ENCODE measurements at places on chromosomes 11 and 22.
A peak's percentile ranks its signal among the peaks of the same experiment; 100 is the strongest.

- DNase-seq, result no peak
Measured at GRCh38 chr11:15957234-15957633, 399.1 kb downstream of the SOX6 start.

DNA sequence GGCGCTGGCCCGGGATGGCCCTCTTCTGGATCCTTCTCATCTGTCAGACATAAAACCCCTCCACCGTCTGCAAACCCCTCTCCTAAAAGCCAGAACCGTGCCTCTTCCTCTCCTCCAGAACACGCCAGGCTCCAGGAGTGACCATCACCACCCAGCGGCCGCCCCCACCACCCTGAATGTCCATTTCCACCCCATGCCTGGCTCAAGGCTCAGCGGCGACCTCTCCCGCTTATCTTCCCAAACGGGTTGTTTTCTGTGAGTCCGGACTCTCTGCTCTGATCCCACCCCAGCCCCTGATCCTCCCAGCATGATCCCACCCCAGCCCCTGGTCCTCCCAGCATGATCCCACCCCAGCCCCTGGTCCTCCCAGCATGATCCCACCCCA, 37.6 kb downstream of the CELSR1 start:
- no peak for DNase-seq

DNA sequence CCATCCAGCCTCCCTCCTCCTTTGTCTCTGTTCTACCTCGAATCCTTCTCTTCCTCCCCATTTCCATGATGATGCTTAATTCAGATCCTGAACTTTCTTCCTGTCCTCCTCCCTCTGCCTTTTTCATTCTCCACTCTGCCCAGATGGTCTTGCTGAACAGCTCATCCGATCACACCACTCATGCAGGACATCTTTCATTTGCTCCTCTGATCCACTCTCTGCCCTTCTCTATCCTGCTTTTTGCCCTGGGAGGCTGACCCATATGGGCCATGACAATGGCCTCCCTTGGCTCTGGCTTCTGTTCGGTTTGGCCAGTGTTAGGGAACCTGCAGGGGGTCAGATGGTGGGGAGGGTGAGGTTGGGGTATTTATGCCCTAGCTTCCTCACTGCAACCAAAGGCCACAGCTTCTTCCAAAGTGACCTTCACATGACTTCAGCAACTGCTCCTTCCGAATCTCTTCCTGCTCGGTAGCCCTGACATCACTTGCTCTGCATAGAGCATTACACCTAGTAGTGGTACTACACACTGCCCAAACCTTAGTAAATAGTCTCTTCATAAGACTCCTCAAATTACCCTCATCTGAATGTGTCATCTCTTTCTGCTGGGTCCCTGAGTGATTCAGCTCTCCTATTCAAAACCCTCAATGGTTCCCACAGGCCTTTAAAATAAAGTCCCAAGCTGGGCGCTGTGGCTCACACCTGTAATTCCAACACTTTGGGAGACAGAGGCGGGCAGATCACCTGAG, 32.7 kb upstream of the MICAL2 start:
- no peak for DNase-seq

DNA sequence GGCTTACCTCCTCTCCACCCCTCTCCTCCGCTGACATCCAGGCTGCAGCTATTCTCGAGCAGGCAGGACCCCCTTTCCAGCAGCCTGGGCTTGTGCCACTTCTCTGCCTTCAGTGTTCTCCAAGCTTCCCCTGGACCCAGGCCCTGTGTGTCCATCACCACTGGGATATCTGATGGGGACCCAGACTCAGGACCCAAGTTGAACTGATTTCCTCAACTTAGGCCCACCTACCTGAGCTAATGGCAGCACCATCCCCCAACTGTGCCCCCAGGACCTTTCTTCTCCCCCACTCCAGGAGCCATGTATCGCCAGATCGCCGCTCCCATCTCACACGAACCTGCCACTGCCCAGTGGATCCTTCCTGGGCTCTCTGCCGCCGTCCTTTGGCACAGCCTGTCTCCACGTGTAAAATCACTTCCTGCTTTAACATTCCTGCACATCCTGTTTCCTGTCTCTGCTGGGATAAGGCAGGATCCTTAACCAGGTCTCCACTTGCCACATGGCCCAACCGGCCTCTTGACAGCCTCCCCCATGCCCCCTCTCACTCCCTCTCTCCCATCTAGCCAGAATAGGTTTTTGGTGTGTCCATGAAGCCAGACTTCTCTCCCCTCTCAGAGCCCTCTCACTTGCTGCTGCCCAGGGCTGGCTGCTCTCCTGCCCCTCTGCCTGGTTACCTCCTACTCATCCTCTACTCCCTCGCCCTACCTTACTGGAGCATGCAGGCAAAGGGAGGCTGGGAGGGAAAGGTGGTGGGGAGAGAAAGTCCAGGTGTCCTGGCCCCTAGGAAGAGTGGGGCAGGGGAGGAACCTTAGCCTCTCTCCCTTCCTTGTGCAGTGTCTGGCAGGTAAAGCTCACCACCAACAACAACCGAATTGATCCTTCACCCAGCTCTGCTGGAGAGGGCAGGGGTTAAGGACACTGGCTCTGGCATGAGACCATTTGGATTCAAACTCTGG, 9.4 kb downstream of the SPATA19 start:
- DNase-seq, result no peak

DNA sequence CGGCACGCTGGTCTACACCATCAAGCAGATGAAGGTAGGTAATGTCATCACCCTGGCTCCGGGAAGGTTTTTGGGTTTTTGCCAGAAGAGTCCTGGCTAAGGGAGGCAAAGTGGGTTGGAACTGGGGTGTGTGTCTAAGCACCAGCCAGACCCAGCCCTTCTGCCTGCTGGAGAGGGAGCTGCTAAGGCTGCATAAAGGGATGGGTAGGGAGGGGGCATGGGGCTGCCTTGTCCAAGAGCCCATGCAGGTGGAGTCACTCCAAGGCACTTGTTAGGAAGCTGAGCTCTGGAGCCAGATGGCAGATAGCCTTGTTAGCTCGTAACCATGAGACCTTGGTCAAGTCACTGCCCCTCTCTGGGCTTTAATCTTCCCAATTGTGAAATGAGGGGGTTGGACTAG, 48.0 kb downstream of the TIMP3 start:
- no peak for DNase-seq

DNA sequence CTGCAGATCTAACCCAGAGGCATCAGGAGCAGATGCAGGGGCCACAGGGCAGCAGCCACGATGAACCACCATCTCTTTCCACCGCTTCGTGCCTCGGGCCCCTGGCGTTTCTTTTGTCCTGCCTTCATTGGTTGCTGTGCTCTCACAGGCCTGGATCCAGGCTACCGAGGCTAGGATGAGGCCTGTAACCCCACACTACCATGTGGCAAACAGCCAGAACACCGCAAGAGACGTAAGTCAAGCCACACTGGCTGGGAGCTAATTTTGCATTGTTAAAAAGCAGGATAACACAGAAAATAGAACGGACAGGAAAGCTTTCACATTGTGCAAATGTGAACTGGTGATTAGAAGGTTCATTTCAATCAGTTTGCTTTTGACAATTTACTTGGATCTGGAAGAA, 15.7 kb upstream of the ARFGAP3 start:
- DNase-seq, result no peak

- DNase-seq, result no peak
Measured at GRCh38 chr11:113937918-113938317, 33.3 kb downstream of the HTR3B start.

GRCh38 chr22:44620841-44621257, 81.2 kb upstream of the PRR5 start:
- DNase-seq, result no peak

DNA sequence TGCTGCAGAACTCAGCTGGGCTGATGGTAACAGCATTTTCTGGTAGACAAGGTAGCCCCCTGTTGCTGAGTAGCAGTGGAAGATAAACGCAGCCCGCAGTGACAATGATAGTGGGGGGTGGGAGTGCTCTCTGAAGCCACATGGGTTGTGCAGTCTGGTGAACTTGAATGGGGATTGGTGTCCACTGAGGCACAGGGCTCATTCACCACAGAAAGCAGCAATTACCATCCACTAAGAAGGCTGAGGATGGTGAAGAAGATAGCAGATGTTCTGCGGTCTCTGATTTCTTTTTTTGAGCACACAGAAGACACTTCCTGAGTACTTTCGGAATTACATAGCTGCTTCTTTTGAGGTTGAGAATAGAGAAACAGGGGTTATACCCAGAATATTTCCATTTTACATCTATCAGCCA, 150.3 kb downstream of the LRRC4C start:
- DNase-seq, result peak; percentile 39

DNA sequence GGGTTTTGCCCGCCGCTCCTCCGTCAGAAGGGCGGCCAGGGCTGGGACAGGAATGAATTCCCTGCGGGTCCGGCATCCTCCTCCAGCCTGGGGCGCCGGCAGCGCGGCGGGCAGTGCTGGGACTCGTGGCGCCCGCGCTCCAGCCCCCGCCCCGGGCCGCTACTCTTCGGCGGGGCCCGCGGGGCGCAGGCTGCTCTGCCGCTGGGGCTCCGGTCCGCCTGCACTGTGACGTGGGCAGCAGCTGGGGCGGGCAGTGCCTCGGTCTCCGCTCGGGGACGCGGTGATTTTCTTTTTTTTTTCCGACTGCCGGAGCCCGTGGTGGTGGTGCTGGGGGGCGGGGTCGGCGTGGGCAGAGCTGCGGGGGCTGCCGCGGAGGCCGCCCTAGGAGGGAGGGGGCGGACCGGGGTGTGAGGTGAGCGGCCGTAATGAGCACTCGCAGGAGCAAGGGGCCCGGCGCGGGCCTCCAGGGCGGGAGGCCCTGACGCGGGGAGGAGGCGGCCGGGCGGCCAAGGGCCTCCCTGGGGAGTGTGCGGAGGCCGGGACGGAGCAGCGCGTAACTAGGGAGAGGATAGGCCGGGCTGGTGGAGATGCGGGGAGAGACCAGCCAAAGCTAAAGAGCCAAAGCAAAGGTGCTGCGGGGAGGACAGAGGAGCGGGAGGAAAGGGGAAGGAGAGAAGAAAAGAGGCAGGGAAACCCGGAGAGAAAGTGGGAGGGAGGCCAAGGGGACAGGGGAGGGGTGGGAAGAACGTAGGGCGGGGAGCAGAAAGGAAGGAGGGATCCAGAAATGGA, 73.3 kb upstream of the ZBED5 start:
- peak; percentile 59 for DNase-seq

- DNase-seq, result no peak
Measured at GRCh38 chr11:35810045-35810645, 133.7 kb upstream of the LDLRAD3 start.

DNA sequence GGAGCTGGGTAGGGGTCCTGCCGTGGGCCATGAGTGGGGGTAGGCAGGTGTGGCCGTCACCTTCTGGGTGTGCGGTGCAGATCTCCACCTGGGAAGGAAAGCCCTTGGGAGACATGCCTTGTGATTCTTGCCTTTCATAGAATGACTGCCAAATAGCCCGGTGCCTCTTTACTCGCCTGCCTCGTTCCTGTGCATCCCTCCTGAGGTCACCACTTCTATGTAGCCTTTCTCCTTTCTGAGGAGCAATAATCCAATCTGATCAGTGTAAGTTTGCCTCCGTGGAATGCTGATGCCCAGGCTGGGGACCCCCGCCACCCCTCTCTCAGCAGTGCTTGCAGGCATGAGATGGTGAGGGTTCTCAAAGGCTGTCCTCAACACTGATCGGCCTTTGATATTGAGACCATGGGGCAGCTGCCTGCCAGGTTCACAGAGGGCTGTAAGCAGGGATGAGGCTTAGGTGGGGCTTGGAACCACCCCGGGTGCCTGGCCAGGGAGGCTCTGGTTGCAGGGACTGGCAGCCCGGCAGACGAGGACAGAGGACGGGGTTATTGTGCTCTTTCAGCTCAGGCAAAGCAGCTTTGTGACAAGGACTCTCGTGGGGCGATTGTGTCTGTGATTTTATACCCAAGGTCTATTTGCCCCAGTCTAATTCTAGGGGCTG, 86.1 kb upstream of the WNT7B start:
- no peak for DNase-seq

GRCh38 chr11:71215425-71215965, 36.9 kb downstream of the SHANK2 start:
- no peak for DNase-seq

GRCh38 chr11:21963013-21963412, 229.9 kb upstream of the ANO5 start:
- DNase-seq, result no peak

- no peak for DNase-seq
Measured at GRCh38 chr11:43217849-43218248, 93.9 kb upstream of the API5 start.

DNA sequence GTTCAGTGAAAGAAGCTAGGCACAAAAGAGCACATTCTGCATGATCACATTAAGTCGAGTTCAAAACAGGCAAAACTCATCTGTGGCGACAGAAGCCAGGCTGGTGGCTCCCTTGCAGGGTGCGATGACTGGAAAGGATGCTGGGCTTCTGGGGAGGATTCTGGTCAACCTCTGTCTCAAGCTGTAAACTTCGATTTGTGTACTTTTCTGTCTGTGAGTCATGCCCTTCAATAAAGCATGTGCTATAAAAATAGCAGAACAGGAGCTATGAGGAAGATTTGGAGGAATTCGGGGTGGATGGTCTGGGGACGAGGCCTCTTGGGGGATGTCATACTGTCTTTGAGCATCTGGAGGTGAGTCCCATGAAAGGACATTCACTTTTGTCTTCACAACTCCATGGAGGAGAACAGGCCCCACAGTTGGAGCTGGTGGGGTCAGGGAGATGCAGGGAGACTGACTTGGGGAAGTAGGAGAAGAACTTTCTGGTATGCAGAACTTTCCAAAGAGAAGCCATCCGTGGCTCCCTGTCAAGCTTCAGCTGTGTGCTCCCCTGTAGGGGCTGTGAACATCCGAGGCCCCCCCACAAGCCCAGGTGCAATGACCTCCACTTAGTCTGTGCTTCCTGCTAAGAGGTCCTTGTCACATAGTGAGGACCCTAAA, 77.8 kb upstream of the LINC01488 start:
- DNase-seq, result no peak

DNA sequence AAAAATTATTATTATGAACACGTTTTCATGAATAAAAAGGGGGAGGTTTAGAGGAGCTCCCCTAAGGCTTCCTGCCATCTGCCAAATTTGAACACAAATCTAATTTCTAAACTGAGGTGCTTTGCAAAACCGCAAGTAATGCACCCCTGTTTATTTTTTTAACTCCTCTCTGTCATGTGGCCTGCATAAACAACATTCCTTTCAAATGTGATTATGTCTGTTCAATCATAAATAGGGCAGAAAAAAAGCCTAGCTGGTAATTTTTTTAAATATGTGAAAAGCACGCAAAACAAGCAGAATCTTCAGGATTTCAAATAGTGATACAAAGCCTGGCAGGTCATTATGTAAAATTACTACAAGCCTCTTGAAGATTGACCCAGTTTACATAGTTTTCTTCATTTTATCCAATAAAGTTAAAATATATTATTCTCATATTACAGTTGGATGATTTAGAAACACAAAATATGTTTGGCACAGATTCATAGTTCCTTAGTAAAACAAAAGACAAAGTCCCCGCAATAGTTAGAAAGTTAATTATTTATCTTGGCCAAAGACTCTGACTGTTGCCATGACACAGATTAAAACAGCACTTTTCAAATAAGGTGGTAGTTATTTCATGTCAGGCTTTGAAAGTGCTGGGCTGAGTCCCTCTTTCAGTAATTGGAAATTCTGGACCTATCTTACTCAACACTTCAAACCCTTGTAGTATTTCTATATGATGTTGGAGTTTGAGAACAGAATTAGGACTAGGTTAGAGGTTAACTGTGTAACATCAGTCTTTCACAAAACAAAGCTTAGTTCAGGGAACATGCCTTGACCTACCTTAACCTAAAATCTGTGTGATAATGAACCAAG, 200.3 kb upstream of the MPPED2 start:
- no peak for DNase-seq

- no peak for DNase-seq
Measured at GRCh38 chr22:49371325-49372110, 456.2 kb downstream of the BRD1 start.

Measured in GM20000 (cell line).